ENCODE measurements at places on chromosomes 5 and 9. TPM values are rescaled to one million over a fixed set of nuclear protein-coding genes. Genes with fewer than 3 reads are reported as not detected.

PCDHGB1 gene
- 2.0 TPM for total RNA-seq

GABRA6 gene
- total RNA-seq, result not detected

SHISAL2B gene
- not detected for total RNA-seq

SCGB3A2 gene
- total RNA-seq, result not detected

AIF1L gene
- 1.6 TPM for total RNA-seq

AJM1 gene
- 4.4 TPM for total RNA-seq

PCDHB7 gene
- total RNA-seq, result not detected

PCDHA9 gene
- not detected for total RNA-seq

LECT2 gene
- not detected for total RNA-seq

FBP2 gene
- not detected for total RNA-seq

EGR1 gene
- total RNA-seq, result 9.9 TPM

Measured in A549 treated with CORT108297 at 1 μM for 4 hours (cell line).